Activated CD4-positive, alpha-beta T cell treated with anti-CD3 and anti-CD28 coated beads for 1 hour (primary cell): ENCODE measurements at places on chromosomes 4 and X.

DNA sequence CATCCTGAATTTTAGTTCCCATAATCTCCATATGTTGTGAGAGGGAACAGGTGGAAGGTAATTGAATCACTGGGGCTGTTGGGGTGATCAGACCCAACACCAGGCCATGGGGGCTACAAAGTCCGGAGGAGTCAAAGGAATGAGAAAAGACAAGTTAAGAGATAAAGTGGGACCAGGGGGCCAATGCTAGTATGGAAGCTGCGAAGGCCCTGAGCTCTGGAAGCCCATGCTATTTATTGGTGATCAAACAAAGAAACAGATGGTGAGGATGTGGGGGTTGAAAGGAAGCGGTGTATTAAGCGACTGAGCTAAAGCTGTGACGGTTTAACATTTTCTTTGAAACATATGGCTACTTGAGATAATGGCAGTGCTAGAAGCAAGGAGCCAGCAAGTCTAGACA lies 132.8 kb downstream of the PDGFC start:
- no peak for DNase-seq

DNA sequence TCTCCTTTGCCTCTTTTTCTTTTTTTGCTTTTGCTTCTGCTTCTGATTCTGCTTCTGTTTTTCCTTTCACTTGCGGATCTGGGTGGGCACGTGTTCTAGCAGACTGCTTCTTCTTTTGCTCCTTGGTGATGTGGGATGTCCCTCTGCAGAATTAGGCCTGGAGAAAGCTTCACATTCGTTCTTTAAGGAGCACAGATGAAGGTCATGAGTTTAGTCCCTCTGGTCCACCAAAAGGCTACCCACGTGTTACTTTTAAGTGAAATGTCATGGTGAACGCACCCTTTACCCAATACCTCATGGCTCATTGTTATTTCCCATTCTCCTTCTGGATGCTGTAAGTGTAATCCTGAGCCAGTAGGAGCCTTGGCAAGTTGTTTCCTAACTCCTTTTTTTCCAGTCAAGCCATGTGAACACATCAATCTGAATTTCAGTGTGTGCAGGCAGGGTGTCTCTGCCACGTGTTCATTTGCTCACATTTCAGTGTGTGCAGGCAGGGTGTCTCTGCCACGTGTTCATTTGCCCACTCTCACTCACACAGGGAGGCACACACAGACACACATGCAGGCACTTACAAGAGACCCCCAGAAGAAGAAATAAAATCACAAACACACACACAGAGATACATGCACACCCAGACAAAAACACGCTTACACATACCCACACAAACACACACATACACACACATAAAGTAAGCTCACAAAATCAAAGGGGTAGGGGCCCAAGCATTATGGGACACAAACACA lies 36.9 kb downstream of the NBDY start:
- DNase-seq, result no peak

- DNase-seq, result no peak
Measured at GRCh38 chrX:150217609-150218008, 145.5 kb upstream of the MAMLD1 start.

DNA sequence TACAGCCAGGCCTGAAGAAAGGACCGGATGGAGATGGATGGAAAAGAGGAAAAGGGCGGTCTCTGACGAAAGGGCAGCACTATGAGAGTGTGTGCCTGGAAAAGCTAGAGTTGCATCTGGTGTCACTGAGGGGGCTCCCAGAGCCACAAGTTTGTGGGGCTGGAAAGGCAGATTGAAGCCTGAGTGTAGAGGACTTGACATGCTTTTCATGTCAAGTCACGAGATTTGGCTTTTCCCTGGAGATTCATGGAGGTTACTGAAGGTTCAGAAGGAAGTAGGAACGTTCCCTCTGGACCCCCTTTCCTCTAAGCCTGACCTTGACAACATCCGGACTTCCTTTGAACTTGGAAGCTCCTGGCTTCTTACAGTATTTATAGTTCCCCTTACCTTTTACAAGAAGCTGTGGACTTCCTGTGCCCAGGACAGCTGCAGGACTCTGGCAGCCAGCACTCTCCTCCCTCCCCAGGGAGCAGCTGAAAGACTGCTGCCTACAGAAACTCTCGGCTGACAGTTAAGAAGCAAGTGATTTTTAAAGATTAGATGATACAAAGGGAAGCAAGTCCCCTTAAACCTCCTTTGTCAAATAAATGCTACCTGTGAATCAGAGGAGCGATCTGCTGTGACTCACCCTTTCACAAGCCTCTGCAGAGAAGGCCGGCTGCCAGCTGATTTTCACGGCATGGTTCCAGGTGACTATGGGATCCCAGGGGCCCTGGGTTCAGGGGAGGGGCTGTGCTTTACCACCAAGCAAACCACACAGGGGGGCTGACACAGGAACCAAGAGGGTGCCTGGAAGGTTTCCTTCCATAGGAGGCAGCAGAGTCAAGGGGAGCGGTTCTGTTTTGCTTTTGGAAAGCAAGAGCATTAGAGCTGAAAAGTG lies 72.9 kb upstream of the STIM2 start:
- DNase-seq, result no peak

GRCh38 chr4:61520166-61520565 lies 320.0 kb downstream of the ADGRL3 start:
- no peak for DNase-seq

GRCh38 chr4:102506523-102506922 lies 5.4 kb downstream of the NFKB1 start:
- no peak for DNase-seq

- DNase-seq, result no peak
Measured at GRCh38 chr4:15240764-15241163, 187.1 kb upstream of the C1QTNF7 start.

GRCh38 chr4:8317474-8317873 lies 47.9 kb downstream of the HTRA3 start:
- no peak for DNase-seq

DNA sequence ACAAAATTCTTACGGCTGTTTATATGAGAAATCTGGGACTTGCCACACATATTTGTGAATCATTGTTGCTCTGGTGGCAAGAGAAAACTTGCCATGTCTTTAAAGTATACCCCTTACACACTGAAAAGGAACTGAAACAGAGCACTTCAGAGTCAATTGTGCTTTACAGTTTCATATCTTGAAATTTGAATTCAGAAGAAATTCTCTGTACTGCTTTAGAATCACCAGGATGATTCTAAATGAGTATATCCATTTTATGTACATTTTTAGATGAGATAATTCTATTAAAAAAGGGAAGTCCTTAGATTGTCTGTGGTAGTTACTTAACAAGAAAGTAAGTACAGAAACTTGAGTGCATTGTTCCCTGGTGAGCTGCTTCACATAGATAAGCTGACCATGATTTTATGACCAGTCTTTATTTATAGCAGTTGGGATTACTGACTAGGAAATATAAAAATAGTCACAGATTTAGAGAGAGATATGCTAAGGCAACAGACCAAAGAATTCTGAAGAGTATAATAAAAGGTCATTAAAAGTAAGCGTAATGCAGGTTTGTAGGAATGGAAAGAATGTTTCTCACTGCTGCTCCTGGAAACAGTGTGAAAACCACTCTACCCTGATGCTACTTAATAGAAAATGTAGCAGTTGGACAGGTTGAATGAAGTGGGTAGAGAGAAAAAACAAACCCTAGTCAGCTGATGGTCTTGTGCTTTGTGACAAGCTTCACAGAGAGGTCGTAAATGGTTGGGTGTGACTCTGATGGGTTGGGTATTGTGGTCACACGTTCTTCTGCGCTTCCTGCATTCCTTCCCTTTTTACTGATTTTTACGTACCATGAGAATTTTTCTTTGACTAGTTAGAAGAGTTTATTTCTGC lies 41.0 kb downstream of the FNIP2 start:
- no peak for DNase-seq

GRCh38 chr4:145679520-145679919 lies 426 bp upstream of the C4orf51 start:
- no peak for DNase-seq

- DNase-seq, result no peak
Measured at GRCh38 chrX:47743504-47743903, 84.5 kb upstream of the UXT start.

DNA sequence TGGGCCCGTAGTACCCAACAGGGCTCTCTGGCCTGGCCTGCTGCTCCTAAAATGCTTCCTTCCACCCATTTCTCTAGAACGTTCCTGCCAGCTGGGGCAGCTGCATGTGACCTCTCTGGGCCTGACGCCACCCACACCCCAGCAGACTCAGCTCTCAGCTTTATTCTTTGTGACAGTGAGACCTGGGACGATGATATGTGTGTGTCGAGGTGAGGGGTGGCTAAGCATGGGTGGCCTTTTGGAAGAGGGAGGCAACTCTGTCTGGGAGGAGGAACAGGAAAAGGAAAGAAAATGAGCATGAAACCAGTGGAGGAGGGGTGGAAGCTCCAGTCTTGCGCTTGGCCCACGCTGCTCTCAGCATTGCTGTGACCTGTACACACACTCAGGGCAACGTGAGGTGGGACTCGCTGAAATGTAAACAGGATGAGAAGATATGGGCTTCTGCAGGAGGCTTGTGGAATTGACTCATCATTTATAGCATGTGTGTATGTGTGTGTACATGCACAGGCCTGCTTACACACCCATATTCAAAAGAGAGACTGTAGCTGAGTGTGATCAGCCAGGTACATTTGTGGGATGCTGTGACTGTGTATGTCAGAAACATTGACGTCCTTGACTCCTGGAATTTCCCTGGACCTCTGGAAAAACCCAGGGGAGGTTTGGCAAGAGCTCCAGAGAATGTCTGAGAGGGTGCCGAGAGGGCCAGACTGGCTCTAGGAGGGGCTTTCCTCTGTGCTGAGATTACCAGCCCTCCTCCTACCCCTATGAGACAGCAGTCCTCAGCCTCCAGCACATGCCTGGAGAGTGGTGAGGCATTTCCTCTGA lies 137.9 kb downstream of the PJA1 start:
- no peak for DNase-seq

GRCh38 chr4:101172369-101172768 lies 175.0 kb downstream of the PPP3CA start:
- no peak for DNase-seq

DNA sequence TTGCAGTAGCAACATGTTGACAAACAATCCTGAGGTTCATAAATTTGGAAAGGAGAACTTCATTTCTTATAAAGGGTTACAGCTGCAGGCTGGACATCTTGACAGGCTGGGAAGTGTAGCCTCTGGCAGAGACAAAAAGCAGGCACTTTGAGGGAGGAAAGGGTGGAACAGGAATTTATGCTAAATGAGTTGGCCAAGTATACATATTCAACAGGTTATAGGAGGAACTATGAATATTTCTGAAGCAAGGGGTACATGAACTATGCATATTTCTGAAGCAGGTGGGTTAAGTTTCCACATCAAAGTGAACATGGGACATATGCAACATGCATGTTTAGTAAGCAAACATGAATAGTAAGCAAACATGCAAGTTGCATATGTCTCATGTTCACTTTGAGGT lies 1.6 kb upstream of the ANTXR2 start:
- no peak for DNase-seq

- no peak for DNase-seq
Measured at GRCh38 chr4:12110627-12111026, 681.9 kb upstream of the HS3ST1 start.

- DNase-seq, result no peak
Measured at GRCh38 chr4:129929984-129930383, 834.0 kb downstream of the C4orf33 start.

DNA sequence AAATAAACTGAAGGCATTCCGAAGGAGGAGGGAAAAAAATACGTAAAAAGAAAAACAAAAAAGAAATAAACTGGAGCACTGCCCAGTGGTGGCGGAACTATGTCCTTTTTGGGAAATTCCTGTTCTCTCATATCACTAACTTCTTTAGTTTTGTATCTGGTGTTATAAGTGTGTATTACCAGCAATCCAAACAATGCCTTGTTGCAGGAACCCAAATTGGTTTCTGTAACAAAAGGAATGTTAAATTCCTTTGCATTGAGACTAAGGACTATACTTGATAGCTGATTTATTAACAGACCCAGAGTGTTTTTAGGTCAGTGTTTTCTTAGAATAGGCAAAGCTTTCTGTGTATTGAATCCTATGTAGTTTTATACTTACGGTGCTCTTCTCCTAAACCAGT lies 6.6 kb downstream of the CCNG2 start:
- no peak for DNase-seq

- no peak for DNase-seq
Measured at GRCh38 chrX:29241809-29242208, 654.6 kb downstream of the IL1RAPL1 start.

- no peak for DNase-seq
Measured at GRCh38 chrX:139222511-139223200, 307.9 kb upstream of the F9 start.

DNA sequence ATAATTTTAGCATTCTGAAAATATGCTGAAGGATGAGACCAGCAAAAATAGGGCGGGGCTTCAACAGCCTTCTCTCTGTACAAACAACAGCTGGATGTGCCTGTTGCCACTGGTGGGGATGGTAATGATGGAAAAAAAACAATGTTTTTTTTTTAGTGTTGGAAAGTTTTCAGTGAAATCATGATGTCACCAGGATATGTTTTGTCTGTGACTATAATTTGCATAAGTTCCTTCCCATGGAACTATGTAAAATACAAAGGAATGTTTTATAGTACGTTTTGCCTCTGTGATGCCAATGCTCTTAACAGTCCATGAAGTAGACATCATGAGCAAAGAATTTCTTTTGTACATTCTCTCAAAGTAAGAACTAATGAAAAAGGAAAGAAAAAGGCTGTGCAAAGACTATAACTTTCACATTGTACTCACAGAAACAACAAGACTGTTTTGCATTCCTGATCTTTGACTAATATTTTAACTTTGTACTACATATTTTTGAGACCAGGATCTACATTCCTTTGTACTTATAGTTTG lies 589.7 kb downstream of the SPRY1 start:
- no peak for DNase-seq
